CD4-positive, alpha-beta T cell (primary cell): ENCODE measurements at places on chromosomes 2 and 18.

GRCh38 chr2:112636605-112637288, 9.0 kb upstream of the SLC20A1 start:
- DNase-seq = no peak
- H3K27ac ChIP-seq = no peak overlapping the region
- H3K27me3 ChIP-seq = no peaks in the 10 kb centered on the region
- no peak overlapping the region for H3K4me3 ChIP-seq
- no peaks in the 10 kb centered on the region for H3K36me3 ChIP-seq

DNA sequence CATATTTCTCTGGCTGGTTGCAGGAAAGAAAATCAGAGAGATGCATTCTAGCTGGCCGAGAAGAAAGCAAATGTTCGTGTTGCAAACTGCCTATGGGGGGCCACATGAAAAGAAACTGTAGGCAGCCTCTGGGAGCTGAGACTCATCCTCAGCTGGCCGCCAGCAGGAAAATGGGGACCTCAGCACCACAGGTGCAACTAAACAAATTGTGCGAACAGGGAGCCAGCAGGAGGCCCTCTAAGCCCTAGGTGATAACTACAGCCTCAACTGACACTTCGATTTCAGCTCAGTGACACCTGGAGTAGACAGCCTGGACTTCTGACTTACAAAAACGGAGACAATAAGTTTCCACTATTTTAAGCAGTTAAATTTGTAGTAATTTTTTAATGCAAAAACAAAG, 107.3 kb downstream of the DTNB start:
- no peak overlapping the region for H3K27ac ChIP-seq
- H3K4me1 ChIP-seq = no peaks in the 10 kb centered on the region
- H3K4me3 ChIP-seq = no peak overlapping the region
- DNase-seq = no peak
- no peaks in the 10 kb centered on the region for H3K36me3 ChIP-seq
- H3K27me3 ChIP-seq = no peaks in the 10 kb centered on the region

DNA sequence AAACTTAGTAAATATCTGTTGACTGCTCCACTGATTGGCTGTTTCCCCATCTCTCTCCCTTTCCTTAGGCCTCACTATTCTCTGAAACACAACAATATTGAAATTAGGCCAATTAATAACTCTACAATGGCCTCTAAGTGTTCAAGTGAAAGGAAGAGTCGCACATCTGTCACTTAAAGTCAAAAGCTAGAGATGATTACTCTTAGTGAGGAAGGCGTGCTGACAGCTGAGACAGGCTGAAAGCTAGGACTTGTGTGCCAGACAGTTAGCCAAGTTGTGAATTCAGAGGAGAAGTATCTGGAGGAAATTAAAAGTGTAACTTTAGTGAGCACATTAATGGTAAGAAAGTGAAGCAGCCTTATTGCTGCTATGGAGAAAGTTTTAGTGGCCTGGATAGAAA, 48.4 kb downstream of the PLEK start:
- H3K4me3 ChIP-seq = no peak overlapping the region
- H3K4me1 ChIP-seq = peaks cover 10% of the 10 kb centered on the region
- no peaks in the 10 kb centered on the region for H3K36me3 ChIP-seq
- DNase-seq = no peak

GRCh38 chr2:240512666-240513535, 44.9 kb downstream of the ANKMY1 start:
- H3K4me3 ChIP-seq = no peak overlapping the region

DNA sequence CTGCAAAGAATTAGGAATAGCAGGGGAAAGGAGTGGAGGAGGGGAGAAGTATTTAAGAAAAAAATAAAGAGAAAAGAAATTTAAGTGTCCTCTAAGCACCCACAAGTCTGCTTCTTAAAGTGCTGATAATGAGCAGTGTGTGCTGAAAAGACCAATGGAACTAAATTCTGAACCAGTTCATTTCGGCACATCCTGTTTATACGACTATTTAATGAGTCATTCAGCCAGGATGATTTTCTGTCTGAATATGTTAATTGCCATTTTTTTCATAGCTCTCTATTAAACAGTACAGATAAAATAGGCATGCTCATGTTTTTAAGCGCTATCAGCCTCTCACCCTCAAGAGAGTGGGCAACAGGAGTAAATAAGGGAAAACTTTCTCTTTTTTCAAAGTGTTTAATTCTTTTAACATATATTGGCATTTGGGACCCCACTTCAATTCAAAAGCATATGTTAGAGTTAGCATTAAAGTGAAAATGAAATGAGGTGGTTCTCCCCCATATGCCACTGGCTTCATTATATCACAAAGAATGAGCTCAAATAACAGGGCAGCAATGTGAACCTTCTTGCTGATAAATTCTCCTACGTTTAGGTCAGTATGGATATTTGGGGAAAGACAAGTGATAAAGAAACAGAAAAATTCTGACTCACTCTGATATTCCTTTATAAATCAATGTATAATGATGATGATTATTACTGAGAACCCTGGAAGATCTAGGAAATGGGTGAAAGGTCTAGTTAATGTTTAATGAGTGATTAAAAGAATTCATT, 87.5 kb downstream of the TCF4 start:
- no peak overlapping the region for H3K4me3 ChIP-seq
- no peaks in the 10 kb centered on the region for H3K36me3 ChIP-seq
- no peaks in the 10 kb centered on the region for H3K4me1 ChIP-seq

DNA sequence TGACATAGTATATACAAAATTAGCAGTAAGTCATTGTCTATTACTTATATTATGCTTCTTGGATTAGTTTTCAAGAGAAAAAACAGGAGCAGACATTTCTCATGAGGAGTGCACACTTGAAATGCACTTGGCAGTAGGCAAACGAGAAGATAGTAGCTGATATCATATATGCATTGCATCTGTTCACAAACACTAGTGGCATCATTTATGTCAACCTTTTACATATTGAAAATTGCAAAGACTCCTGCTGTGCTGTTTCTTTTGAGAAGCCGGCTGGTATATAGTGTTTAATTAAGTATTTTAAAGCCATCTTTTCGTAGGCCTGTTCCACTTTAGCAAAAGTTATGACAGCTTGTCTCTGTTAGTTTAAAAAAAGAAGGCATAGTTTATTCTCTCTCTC, 58.4 kb upstream of the SLC8A1 start:
- no peak overlapping the region for H3K4me3 ChIP-seq
- H3K4me1 ChIP-seq = no peaks in the 10 kb centered on the region
- H3K36me3 ChIP-seq = no peaks in the 10 kb centered on the region
- H3K27me3 ChIP-seq = no peaks in the 10 kb centered on the region
- DNase-seq = no peak
- no peak overlapping the region for H3K27ac ChIP-seq

DNA sequence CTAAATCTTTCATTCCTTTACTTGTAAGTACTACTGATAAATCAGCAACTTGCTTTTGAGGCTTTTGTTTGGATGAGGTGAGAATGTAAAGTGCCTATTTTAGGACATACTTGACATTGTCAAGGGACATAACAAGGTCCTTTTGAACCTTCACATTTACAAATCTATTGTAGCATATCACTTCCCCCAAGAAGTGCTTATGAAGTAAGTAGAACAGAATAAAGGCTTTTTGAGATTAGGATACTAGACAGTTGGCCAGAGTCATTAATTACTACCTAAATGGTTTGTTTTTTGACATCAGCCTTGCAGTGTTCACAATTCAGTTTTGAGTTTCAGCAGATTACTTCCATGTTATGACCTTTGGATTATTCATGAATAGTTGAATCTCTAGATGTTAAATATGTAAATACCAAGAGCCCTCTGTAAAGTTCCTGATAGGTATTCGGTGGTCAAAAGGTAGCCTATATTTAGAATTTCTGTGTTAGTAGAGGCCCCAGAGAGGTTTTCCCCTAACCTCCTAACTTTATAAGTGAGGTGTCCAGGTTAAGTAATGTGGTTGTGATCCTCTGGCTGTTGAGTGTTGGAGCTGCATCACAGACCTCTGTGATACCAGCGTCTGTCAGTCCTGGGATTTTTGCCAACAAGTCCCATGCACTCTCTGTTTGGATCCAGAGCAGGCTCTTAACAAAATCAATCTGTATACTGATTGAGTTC, 67.2 kb downstream of the LCLAT1 start:
- H3K36me3 ChIP-seq = no peaks in the 10 kb centered on the region
- no peak for DNase-seq
- H3K4me1 ChIP-seq = no peaks in the 10 kb centered on the region
- H3K4me3 ChIP-seq = no peak overlapping the region
- no peaks in the 10 kb centered on the region for H3K27me3 ChIP-seq

DNA sequence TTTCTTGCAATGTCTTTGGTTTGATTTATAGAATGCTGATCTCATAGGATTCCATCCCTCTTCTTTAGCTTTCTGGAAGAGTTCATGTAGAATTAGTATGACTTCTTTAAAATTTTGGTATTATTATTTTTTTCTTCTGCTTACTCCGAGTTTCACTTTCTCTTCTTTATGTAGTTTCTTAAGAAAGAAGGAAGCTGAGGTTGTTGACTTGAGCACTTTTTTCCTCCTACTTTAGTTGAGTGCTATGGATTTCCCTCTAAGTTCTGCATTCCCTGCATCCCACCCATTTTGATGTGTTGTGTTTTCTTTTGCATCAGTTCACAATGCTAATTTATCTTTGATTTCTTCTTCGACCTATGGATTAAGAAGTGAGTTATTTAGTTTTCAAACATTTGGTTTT, 78.9 kb upstream of the SPRED2 start:
- H3K27ac ChIP-seq = no peak overlapping the region
- H3K36me3 ChIP-seq = no peaks in the 10 kb centered on the region
- H3K27me3 ChIP-seq = no peaks in the 10 kb centered on the region
- DNase-seq = no peak
- H3K4me1 ChIP-seq = no peaks in the 10 kb centered on the region
- no peak overlapping the region for H3K4me3 ChIP-seq

DNA sequence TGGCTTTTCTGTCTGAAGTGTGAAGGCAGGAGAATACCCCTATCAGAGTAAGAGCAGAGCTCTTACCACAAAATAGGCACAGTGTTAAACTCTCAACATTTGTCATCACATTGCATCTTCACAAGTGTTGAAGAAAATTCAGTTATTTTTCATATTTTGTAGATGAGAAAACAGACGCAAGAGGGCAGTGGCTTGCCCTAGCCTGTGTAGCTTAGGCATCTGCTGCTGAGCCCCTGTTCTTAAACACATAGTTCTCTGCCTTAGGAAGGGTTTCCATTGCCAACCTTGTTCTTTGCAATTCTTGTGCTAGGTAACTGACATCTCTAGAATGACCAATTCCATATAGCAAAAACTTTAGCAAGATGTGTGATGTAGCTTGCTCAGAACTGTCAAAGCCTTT, 112.7 kb upstream of the RMDN2 start:
- no peak overlapping the region for H3K4me3 ChIP-seq
- no peak overlapping the region for H3K27ac ChIP-seq
- no peak for DNase-seq
- no peaks in the 10 kb centered on the region for H3K36me3 ChIP-seq

GRCh38 chr18:51157215-51157614, 40.3 kb downstream of the MEX3C start:
- no peak overlapping the region for H3K4me3 ChIP-seq
- H3K27ac ChIP-seq = no peak overlapping the region
- DNase-seq = no peak
- no peaks in the 10 kb centered on the region for H3K36me3 ChIP-seq

DNA sequence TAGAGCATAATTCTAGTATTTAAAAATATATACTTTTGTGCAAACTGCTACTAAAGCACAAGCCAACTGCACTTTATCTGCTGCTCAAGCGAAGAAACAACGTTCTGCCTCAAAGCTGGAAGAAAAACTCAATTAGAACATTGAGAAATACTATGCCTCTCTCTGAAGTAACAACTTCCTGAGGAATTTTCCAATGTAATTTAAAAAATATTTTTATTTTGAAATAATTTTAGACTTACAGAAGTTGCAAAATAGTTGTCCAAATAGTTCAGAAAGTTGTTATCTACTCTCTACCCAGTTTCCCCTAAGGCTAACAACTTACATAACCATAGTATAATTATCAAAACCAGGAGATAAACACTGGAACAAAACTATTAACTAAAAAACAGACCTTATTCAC, 12.3 kb upstream of the POLI start:
- no peak overlapping the region for H3K27ac ChIP-seq
- no peak for DNase-seq
- no peaks in the 10 kb centered on the region for H3K4me1 ChIP-seq
- H3K27me3 ChIP-seq = no peaks in the 10 kb centered on the region

DNA sequence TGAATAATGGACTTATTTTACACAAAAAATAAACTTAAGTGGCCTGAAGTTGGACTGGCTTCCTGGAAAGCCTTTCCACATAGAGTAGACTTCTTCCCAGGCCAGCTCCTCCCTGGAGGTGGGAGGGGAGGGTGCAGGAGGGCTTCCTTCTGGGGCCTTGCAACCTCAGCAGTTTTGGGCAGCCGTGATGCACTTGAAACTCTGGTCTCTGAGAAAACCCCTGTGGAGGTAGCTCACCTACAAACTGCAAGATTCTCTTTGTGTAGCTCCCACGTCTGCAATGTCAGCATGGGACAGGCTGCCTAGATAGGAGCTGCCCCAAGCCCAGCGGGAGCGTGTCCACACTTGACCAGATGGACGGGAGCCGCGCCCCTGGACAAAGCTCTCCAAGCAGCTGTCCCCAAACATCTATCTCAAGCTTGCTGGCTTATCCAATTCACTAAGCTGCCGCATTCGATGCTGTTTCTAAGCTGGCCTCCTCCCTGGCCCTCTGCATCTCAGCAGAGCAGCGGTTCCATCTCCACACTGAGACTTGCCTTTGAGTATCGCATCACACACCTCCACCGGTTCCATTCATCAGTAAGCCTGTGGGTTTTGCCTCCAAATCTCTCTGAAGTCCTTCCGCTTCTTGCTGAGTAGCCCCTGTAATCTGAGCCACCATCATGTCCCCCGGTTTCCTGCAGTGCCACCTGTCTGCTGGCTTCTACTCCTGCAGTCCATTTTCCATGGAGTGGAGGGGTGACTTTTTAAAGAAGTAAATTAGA, 1.6 kb upstream of the LPIN1 start:
- no peaks in the 10 kb centered on the region for H3K36me3 ChIP-seq
- no peak for DNase-seq
- peak overlapping the region; percentile 34 for H3K4me3 ChIP-seq
- H3K27me3 ChIP-seq = no peaks in the 10 kb centered on the region
- H3K27ac ChIP-seq = no peak overlapping the region

DNA sequence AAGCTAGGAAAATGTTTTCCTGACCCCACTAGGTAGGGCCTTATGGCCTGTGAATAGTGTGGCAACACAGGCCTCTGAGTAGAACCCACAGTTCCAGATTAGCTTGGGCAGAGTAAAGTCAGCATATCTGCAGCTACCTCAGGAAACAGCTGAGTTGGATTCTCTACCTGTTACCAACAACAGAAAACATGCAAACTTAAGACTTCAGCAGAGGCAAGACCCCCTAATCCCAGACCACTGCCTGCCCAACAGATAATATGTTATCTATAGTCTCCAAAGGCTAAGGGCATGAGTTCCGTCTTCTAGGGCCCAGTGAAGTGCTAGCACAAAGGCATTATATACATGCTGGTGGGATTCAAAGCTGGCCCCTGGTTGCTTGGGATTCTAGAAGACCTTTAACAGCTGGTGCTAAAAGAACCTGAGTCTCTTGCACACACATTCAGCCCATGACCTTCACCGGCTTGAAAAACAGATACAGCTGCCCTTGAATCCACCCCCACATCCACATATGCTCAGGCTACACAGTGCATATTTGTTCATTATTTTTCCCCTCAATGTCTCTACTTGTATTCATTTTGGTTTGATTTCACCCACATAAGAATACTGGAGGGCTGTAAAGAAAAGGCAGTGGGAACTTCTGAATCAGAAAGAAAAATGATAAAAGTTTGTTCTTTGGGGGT, 13.5 kb upstream of the UBXN4 start:
- no peaks in the 10 kb centered on the region for H3K4me1 ChIP-seq
- H3K4me3 ChIP-seq = no peak overlapping the region
- no peaks in the 10 kb centered on the region for H3K27me3 ChIP-seq
- H3K27ac ChIP-seq = no peak overlapping the region
- peaks cover 12% of the 10 kb centered on the region for H3K36me3 ChIP-seq

GRCh38 chr2:19099181-19099580, 259.2 kb downstream of the OSR1 start:
- H3K4me1 ChIP-seq = no peaks in the 10 kb centered on the region
- H3K27ac ChIP-seq = no peak overlapping the region
- DNase-seq = no peak
- H3K27me3 ChIP-seq = no peaks in the 10 kb centered on the region
